ENCODE measurements at places on chromosomes 16 and 17. TPM values are rescaled to one million over a fixed set of nuclear protein-coding genes. Genes with fewer than 3 reads are reported as not detected.

Gene CDH1
- 65.8 TPM for total RNA-seq

Gene SYNGR3
- 15.2 TPM for total RNA-seq

Gene HS3ST6
- total RNA-seq = 3.3 TPM

Gene TBX2
- 35.6 TPM for total RNA-seq

Gene UBE2Z
- 223 TPM for total RNA-seq

Gene DPEP2
- not detected for total RNA-seq

Gene PERCC1
- not detected for total RNA-seq

Gene VAT1L
- not detected for total RNA-seq

Gene CAVIN1
- 315 TPM for total RNA-seq

Gene STH
- not detected for total RNA-seq

DNA sequence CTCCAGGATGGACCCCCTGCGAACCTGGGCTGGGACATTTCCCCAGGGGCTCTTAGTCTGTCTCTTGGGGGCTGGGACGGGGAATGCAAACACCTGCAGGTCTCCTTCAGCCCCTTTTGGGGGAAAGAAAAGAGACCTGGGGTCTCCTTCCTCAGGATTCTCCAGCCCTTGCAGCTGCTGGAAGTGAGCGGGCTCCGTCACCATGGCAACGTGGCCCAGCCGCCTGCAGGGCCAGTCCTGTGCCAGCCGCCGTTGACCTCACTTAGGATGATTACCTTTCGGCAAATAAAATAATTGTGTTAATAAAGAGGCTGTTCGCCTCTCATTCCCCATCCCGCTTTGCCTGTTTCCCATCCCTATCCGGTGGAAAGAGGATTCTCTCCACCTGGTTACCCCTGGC, 25.7 kb downstream of the MRM1 start:
- no peak for DNase-seq

- no peak for DNase-seq
Observed at GRCh38 chr16:81522108-81522701, 77.6 kb downstream of the CMIP start.

DNA sequence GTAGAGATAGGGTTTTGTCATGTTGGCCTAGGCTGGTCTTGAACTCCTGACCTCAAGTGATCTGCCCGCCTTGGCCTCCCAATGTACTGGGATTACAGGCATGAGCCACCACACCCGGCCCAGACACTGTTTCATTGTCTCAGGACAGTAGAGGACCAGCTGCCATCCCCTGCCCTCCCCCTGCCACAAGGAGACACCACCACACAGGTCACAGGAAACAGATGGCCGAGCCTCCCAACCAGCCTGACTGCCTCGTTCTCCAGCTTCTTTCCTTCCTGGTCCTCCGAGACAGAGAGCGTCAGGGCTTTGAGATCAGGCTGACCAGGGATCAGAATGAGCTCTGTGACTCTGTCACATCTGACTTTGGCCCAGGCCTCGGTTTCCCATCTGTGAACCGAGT, 20.8 kb upstream of the RNPS1 start:
- DNase-seq = no peak

DNA sequence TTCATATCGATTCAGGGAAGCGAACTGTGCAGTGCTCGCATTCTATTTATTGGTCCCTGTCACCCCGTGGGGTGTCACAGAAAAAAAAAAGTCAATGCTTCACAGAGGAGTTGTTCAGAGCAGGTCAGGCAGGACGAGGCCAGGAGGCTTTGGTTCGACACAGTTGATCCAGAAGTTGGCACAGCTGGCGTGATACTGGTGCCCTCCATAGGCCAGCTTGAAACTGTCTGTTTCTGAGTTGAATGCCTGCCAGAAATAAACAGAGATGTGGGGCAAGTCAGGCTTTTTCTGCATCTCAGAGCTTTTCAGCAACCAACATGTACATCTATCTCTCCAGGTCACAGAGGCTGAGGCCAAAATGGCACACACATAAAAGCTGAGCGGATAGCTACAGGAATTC, 29.1 kb downstream of the DUSP14 start:
- no peak for DNase-seq

- no peak for DNase-seq
Observed at GRCh38 chr17:50815400-50815799, 20.0 kb upstream of the WFIKKN2 start.

- no peak for DNase-seq
Observed at GRCh38 chr17:3794557-3795389, 6.2 kb downstream of the ITGAE start.

- no peak for DNase-seq
Observed at GRCh38 chr16:56193951-56194726, 2.9 kb downstream of the GNAO1 start.

GRCh38 chr16:17138801-17139200, 332.0 kb downstream of the XYLT1 start:
- DNase-seq = no peak

DNA sequence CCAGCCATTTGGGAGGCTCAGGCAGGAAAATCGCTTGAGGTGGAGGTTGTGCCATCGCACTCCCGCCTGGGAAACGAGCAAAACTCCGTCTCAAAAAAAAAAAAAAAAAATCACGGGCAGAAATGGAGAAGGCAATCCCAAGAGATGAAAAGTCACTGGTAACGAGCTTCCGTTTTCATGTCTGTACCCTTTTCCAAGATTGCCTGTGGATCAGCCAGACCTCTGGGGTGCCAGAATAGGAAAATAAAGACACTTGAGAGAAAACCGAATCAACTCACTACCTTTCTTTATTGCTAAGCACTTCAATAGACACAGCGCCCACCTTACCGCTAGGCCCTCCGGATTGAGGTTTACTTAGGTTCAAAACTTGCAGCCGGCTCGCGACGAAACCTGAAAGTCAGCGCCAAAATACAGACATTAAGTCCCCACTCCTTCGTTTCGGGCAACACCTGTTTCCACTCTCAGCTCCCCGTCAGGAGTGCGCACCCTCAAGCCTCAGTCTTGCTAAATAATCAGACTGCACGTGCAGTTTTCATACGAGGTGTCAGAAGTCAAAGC, 970 bp upstream of the TRAF7 start:
- DNase-seq = no peak

GRCh38 chr16:17544785-17545184, 74.0 kb upstream of the XYLT1 start:
- DNase-seq = no peak

GRCh38 chr16:31471241-31471874, 594 bp upstream of the TGFB1I1 start:
- no peak for DNase-seq

DNA sequence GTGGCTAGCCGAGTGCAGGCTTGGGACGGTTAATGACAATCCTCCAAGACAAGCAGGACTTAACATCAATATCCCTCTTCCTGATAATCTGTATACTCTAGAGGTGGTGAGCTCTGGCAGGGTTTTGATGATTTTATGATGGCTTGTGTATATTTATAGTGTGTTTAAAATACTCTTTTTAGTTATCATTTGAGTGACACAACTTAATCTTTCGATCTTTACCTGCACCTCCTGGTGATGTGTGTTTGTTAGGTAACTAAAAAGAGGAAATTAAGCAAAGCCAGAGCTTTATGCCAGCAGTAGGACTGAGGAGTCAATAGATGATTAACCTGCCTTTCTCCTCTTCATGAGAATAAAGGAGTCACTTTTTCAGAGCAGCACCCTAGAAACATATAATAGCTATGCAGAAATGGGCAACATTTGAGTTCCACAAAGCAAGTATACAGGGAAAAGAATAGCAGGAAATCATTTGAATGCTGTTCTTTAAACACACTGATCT, 210.5 kb downstream of the IRX3 start:
- DNase-seq = no peak

GRCh38 chr17:81245665-81246342, 6.7 kb downstream of the NDUFAF8 start:
- no peak for DNase-seq

GRCh38 chr17:81832608-81833159, 407 bp downstream of the MCRIP1 start:
- DNase-seq = no peak

DNA sequence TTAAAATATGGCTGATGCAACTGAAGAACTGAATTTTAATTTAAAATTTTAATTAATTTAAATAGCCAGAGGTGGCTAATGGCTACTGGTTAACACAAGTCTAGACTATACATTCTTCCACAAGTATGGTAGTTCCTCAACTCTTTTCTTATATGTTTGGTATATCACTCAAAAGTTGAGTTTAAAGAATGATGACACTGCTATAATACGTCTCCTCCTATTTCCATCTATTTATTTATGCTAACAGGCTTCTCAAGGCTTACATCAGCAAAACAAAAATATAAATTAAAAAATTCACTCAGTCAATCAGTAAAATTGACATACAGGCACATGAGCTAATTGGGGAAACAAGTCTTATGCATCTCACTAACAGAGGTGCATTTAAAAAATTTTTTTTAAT, 227.9 kb upstream of the PMFBP1 start:
- no peak for DNase-seq

- no peak for DNase-seq
Observed at GRCh38 chr17:76414334-76415295, 30.2 kb downstream of the SPHK1 start.

DNA sequence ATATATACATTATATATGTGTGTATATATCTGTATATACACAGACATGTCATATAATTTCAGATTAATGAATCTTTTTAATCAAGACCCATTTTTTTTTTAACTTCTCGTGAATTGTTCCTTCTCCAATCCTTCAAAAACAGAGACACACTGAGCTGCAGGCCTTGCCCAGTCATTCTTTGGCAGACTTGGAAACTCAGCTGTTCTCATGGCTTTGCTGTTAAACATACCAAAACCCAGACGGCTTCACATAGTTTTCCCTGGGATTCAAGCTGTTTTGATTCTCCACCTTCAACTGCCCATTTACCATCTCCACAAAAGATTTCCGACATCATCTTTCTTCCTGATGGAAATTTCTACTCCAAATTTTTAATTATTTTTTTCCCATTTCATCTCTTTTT, 148.7 kb downstream of the KCNJ2 start:
- no peak for DNase-seq

GRCh38 chr17:63646488-63646806, 24.2 kb downstream of the MAP3K3 start:
- DNase-seq = no peak

- DNase-seq = no peak
Observed at GRCh38 chr16:30706046-30706445, 7.1 kb downstream of the SRCAP start.

GRCh38 chr16:74605746-74606520, 981 bp downstream of the GLG1 start:
- DNase-seq = no peak

DNA sequence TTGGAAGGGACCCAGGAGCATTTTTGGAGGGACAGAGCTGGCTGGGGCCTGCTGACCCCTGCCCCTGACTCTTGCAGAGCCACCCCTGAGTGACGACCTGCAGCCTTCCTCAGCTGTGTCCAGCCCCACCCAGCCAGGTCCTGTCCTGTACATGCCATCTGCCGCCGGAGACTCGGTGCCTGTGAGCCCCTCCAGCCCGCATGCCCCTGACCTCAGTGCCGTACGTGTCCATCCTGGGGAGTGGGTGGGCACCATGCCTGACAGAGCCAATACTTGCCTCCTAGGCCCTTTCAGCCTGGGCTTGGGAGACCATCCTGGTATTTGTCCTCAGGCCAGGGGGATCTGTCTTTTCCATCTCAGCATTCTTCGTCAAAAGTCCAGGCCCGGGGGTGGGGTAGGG, 27.5 kb downstream of the UNC13D start:
- DNase-seq = no peak

DNA sequence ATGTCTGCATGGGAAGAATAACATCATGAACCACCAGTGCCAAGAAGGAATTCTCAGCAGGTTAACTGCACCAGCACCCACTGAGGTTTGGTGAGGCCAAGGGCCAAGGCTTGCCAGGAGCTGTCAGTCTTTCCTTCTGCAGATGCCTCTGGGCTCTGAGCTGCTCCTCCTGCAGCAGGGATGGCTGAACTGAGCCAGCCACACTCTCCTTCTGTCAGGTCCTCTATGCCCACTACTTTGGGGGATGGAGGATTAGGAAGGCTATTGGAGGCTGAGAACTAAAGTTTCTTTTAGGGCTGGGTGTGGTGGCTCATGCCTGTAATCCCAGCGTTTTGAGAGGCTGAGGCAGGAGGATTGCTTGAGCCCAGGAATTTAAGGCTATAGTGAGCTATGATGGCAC, 71.6 kb downstream of the PLXDC1 start:
- no peak for DNase-seq

- no peak for DNase-seq
Observed at GRCh38 chr17:6548578-6549330, 7.6 kb downstream of the PITPNM3 start.
